ENCODE measurements at places on chromosomes 6 and 20. TPM values are rescaled to one million over a fixed set of nuclear protein-coding genes. Genes with fewer than 3 reads are reported as not detected.

Gene FAM83D
- 11.1 TPM for total RNA-seq

GRCh38 chr20:707451-708110 is 32.0 kb upstream of the SCRT2 start:
- H3K27ac ChIP-seq, result no peak overlapping the region
- H3K36me3 ChIP-seq, result no peaks in the 10 kb centered on the region
- H3K4me3 ChIP-seq, result no peak overlapping the region
- DNase-seq, result no peak
- H3K4me1 ChIP-seq, result no peaks in the 10 kb centered on the region
- peaks cover 25% of the 10 kb centered on the region for H3K27me3 ChIP-seq

GRCh38 chr6:168372889-168373288 is 53.3 kb upstream of the DACT2 start:
- no peaks in the 10 kb centered on the region for H3K27me3 ChIP-seq
- H3K27ac ChIP-seq, result no peak overlapping the region
- no peak for DNase-seq
- no peaks in the 10 kb centered on the region for H3K36me3 ChIP-seq

DNA sequence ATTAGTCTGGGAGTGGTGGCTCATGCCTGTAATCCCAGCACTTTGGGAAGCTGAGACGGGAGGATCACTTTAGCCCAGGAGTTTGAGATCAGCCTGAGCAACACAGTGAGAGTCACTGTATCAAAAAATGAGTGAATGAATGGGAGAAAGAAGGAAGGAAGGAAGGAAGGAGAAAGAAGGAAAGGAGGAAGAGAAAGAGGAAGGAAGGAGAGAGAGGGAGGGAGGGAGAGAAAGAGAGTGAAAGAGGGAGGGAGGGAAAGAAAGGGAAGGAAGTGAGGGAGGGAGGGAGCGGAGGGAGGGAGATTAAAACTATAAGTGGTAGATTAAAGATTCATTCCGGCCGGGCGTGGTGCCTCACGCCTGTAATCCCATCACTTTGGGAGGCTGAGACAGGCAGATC is 28.9 kb upstream of the RREB1 start:
- H3K27ac ChIP-seq, result no peak overlapping the region
- peaks cover 15% of the 10 kb centered on the region for H3K27me3 ChIP-seq
- H3K4me1 ChIP-seq, result peaks cover 5% of the 10 kb centered on the region

Gene C6orf52
- 2.4 TPM for total RNA-seq

DNA sequence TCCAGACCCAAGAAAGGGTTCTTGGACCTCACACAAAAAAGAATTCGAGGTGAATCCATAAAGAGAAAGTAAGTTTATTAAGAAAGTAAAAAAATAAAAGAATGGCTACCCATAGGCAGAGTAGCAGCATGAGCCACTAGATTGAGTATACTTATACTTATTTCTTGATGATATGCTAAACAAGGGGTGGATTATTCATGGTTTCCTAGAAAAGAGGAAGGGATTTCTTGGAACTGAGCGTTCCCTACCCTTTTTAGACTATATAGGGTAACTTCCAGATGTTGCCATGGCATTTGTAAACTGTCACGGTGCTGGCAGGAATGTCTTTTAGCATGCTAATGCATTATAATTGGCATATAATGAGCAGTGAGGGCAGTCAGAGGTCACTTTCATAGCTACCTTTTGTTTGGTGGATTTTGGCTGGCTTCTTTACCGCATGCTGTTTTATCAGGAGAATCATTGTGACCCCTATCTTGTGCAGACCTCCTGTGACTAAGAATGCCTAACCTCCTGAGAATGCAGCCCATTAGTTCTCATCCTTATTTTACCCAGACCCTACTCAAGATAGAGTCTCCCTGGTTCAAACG is 44.3 kb downstream of the TENT5A start:
- no peaks in the 10 kb centered on the region for H3K4me1 ChIP-seq
- DNase-seq, result no peak
- no peaks in the 10 kb centered on the region for H3K36me3 ChIP-seq
- H3K27ac ChIP-seq, result no peak overlapping the region
- no peaks in the 10 kb centered on the region for H3K27me3 ChIP-seq
- H3K4me3 ChIP-seq, result no peak overlapping the region

DNA sequence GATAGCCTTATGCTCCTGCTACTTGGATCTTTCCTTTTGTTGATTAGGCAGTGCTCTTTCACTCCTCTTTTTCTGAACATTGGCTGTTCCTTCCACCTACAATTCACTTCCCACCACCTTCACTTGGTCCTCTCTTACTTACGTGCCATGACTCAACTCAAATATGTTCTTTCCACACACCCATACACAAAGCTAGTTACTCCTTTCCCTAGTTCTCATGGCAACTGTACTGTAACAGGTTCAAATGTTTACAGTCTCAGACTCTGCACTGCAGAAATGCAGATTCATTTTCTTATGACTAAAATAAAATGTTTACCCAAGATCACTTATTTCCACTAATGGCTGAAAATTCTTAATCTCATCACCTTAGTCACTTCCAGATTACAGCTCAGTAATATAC is 174.0 kb upstream of the TSHZ2 start:
- H3K4me1 ChIP-seq, result no peaks in the 10 kb centered on the region
- peaks cover 5% of the 10 kb centered on the region for H3K27me3 ChIP-seq
- no peak overlapping the region for H3K4me3 ChIP-seq

DNA sequence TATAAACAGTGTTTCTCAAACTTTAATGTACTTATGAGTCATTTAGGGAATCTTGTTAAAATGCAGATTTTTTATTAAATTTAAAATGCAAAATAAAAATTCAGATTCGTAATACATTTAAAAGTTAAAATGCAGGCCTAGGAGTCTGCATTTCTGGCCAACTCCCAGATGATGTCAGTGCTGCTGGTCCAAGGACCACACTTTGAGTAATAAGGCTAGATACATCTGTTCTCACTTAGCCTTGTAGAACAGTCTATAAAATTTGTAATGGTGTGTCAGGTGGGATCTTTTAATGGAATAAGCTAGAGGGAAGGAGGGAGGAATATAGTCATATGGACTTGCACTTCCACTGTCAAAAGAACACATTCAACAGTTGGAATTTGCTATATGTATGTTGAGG is 295.6 kb upstream of the BMP2 start:
- no peak overlapping the region for H3K27ac ChIP-seq
- H3K36me3 ChIP-seq, result no peaks in the 10 kb centered on the region
- no peak for DNase-seq
- H3K4me1 ChIP-seq, result no peaks in the 10 kb centered on the region
- H3K27me3 ChIP-seq, result no peaks in the 10 kb centered on the region
- H3K4me3 ChIP-seq, result no peak overlapping the region

- DNase-seq, result no peak
- no peaks in the 10 kb centered on the region for H3K27me3 ChIP-seq
- H3K4me3 ChIP-seq, result no peak overlapping the region
- no peaks in the 10 kb centered on the region for H3K36me3 ChIP-seq
- H3K27ac ChIP-seq, result no peak overlapping the region
Observed at GRCh38 chr6:75922226-75922625, 150.2 kb downstream of the IMPG1 start.

GRCh38 chr20:51959066-51959542 is 156.8 kb upstream of the SALL4 start:
- H3K27ac ChIP-seq, result no peak overlapping the region
- H3K36me3 ChIP-seq, result no peaks in the 10 kb centered on the region
- H3K4me1 ChIP-seq, result peaks cover 3% of the 10 kb centered on the region
- no peak overlapping the region for H3K4me3 ChIP-seq
- peaks cover 14% of the 10 kb centered on the region for H3K27me3 ChIP-seq
- DNase-seq, result no peak

Gene IMPG1
- not detected for total RNA-seq

GRCh38 chr6:169145991-169146501 is 107.6 kb downstream of the THBS2 start:
- DNase-seq, result no peak
- H3K36me3 ChIP-seq, result no peaks in the 10 kb centered on the region

DNA sequence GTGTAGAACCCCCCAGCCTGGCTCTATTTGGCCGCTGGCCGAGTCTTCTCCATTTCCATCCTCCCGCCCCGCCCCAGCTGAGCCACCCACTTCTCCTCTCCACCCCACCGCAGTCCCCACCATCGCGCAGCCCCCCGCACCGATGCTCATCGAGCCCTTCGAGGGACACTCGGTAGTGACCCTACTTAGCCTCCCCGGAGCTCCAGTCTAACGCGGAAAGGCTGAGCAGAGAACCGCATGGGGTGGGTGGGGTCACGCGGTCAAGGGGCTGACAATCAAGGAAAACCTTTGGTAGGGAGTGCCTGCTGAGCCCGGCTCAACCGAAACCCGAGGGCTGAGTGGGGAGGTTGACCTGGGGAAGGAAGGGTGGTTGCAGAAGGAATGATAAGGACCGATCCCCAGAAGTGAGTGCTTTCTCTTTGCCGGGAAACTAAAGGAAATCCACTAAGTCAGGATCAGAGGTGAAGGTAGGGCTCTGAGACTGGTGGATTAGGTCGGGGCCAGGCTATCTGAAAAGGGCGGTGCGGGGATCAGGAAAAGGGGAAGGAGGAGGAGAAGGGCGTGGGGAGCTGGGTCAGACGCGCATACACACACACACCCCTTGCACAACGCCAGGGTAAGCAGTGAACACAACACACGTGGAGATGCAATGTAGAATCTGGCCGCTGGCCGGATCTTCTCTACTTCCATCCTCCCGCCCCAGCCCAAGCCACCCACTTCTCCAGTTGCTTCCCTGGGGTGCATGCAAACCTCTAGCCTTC is 49.8 kb downstream of the CPXM1 start:
- H3K27ac ChIP-seq, result no peak overlapping the region
- DNase-seq, result peak; percentile 27
- H3K4me1 ChIP-seq, result peaks cover 34% of the 10 kb centered on the region
- H3K27me3 ChIP-seq, result peaks cover 23% of the 10 kb centered on the region

GRCh38 chr20:11719153-11719552 is 198.5 kb upstream of the BTBD3 start:
- no peaks in the 10 kb centered on the region for H3K4me1 ChIP-seq
- DNase-seq, result no peak
- no peak overlapping the region for H3K27ac ChIP-seq
- no peaks in the 10 kb centered on the region for H3K27me3 ChIP-seq
- no peaks in the 10 kb centered on the region for H3K36me3 ChIP-seq

GRCh38 chr20:62287759-62288534 is 14.8 kb upstream of the ADRM1 start:
- no peak for DNase-seq
- H3K4me1 ChIP-seq, result peaks cover 5% of the 10 kb centered on the region
- no peaks in the 10 kb centered on the region for H3K27me3 ChIP-seq
- peaks cover 10% of the 10 kb centered on the region for H3K36me3 ChIP-seq
- H3K4me3 ChIP-seq, result no peak overlapping the region

- no peak overlapping the region for H3K27ac ChIP-seq
- H3K27me3 ChIP-seq, result no peaks in the 10 kb centered on the region
- DNase-seq, result no peak
- peaks cover 37% of the 10 kb centered on the region for H3K4me1 ChIP-seq
- peaks cover 5% of the 10 kb centered on the region for H3K36me3 ChIP-seq
- no peak overlapping the region for H3K4me3 ChIP-seq
Observed at GRCh38 chr6:108616544-108616943, 55.8 kb downstream of the FOXO3 start.

DNA sequence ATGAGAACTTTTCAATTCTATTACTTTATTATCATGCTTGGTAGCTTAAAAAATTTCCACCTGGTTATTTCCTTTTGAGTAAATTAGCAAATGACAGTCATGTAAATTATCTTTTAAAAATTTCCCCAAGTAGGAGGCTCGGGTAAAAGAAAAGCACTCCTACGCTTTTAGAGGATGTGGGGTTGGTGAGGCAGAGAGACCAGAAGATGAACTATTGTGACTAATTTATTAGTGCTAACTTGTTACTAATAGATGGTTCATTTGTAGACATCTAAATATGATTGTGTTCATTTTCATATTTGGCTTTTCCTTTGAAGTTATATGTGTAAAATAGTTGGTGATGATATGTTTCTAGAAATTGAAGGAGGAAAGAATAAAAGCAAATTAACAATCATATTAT is 27.0 kb downstream of the ZNF292 start:
- peaks cover 79% of the 10 kb centered on the region for H3K4me1 ChIP-seq
- no peaks in the 10 kb centered on the region for H3K27me3 ChIP-seq
- H3K36me3 ChIP-seq, result peaks cover 24% of the 10 kb centered on the region
- peak; percentile 46 for DNase-seq
- peak overlapping the region; percentile 84 for H3K27ac ChIP-seq
- peak overlapping the region; percentile 37 for H3K4me3 ChIP-seq

Gene MED20
- 18.2 TPM for total RNA-seq

GRCh38 chr6:16079354-16079753 is 49.5 kb upstream of the MYLIP start:
- no peak overlapping the region for H3K27ac ChIP-seq
- no peaks in the 10 kb centered on the region for H3K4me1 ChIP-seq
- H3K4me3 ChIP-seq, result no peak overlapping the region
- DNase-seq, result no peak
- H3K27me3 ChIP-seq, result no peaks in the 10 kb centered on the region
- H3K36me3 ChIP-seq, result no peaks in the 10 kb centered on the region

Gene OR2J3
- not detected for total RNA-seq

Gene PTK6
- total RNA-seq, result 0.34 TPM

- no peak overlapping the region for H3K27ac ChIP-seq
- H3K4me3 ChIP-seq, result no peak overlapping the region
- peaks cover 2% of the 10 kb centered on the region for H3K4me1 ChIP-seq
- DNase-seq, result no peak
Observed at GRCh38 chr6:31113861-31114540, 599 bp upstream of the PSORS1C1 start.

DNA sequence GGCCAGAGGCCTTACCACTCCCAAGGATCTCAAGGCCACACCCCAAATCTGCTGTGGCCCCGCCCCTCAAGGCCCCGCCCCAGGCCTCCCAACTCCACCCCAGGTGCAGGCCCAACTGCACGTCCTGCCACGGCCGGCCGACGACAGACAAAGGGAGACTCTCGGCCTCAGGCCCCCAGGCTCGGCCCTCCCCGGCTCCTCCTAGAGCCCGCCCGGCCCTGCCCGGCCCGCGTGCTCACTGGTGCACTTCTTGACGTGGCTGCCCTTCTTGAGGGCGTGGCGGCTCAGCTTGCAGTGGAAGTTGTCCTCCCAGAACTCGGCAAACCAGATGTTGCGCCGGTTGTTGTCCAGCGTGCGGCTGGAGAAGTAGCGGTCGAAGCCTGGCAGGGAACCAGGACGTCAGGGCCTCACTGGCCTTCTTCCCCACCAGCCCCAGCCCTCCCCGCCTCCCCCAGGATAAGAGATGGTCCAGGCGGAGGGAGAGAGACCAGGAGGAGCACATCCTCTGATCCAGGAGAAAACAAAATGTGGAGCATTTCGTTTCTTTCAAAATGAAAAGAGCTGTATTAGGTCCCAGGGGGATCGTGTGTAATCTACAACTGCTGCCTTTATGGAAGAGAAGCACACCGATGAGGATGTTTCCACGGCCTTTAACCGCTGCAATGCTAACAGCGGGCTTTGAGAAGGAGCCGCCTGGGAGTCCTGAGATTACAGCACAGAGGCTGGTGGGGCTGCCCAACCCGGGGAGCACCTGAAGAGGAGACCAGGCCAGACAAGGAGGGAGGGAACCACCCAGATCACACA is 89.4 kb downstream of the GRM4 start:
- no peak overlapping the region for H3K27ac ChIP-seq
- no peaks in the 10 kb centered on the region for H3K4me1 ChIP-seq
- no peaks in the 10 kb centered on the region for H3K36me3 ChIP-seq

Gene OR2H2
- total RNA-seq, result not detected

GRCh38 chr6:160581406-160581805 is 82.7 kb downstream of the LPA start:
- H3K36me3 ChIP-seq, result no peaks in the 10 kb centered on the region
- no peaks in the 10 kb centered on the region for H3K4me1 ChIP-seq
- peaks cover 23% of the 10 kb centered on the region for H3K27me3 ChIP-seq
- no peak overlapping the region for H3K4me3 ChIP-seq
- DNase-seq, result no peak

Gene GNAS-AS1
- 1.3 TPM for total RNA-seq

- H3K4me1 ChIP-seq, result no peaks in the 10 kb centered on the region
- no peaks in the 10 kb centered on the region for H3K36me3 ChIP-seq
- H3K4me3 ChIP-seq, result no peak overlapping the region
- no peak for DNase-seq
- H3K27ac ChIP-seq, result no peak overlapping the region
Observed at GRCh38 chr20:33252460-33252859, 16.7 kb downstream of the BPIFA1 start.

Gene HLA-DMA
- total RNA-seq, result 10.2 TPM
